T-helper 1 cell (primary cell): ENCODE measurements at places on chromosomes 6 and 20.

- no peak for DNase-seq
Observed at GRCh38 chr6:114581293-114581692, 238.5 kb upstream of the HS3ST5 start.

DNA sequence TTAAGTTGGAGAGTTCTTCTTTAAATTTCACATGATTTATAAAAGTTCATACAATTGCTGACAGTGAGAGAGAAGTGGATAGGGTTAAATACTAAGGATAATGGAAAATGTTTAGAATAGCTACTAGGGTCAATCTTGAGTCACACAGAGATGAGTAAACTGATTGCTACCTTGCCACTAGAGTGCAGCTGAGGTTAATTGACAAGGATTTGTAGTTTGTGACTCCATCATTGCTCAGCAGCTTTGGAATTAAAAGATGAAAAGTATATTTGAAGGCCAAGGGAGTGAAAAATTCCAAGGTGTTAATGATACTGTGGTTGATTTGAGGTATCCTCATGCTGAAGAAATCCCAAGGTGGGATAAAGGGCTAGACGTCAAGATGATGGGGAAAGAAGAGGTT lies 524.0 kb downstream of the UTRN start:
- DNase-seq: no peak

DNA sequence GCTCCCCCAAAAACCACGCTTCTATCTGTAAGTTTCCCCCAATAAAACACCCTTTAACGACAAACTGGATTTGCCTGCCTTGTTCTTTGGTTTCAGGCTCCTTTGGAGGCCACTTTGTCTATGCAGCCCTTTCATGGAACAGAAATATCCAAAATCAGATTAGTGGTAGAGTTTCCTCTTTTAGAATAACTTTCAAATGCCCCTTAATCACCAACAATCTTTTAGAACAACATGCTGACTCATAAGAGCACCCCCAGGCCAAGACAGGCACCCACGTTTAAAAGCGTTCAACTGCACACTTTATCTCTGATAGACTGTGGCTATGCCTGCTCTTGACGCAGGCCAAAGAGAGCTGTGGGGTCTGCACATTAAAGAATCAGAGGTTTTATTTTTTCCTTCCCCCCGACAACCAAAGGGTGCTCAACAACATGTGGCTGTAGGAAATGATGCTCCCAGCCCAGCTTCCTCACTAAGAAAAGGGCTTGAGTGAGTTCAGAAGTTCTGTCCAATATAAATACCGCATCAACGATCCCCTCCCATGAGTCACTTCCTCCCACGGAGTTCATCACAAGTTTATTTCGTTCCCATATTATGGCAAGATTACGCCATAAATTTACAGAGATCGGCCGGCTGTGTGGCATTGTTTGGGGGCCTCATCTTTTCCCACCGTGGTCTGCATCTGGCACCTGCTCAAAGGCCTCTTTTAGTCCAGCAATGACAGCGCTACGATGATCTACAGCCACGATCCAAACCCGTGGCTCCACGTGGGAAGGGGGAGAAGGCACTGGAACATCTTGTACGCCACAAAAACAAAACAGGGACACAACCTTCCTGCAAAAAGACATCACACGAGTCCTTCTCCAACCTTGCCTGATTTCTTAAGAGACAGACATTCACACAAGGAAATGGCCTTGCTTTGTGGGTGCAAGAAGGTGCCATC lies 88.8 kb upstream of the NFATC2 start:
- no peak for DNase-seq

DNA sequence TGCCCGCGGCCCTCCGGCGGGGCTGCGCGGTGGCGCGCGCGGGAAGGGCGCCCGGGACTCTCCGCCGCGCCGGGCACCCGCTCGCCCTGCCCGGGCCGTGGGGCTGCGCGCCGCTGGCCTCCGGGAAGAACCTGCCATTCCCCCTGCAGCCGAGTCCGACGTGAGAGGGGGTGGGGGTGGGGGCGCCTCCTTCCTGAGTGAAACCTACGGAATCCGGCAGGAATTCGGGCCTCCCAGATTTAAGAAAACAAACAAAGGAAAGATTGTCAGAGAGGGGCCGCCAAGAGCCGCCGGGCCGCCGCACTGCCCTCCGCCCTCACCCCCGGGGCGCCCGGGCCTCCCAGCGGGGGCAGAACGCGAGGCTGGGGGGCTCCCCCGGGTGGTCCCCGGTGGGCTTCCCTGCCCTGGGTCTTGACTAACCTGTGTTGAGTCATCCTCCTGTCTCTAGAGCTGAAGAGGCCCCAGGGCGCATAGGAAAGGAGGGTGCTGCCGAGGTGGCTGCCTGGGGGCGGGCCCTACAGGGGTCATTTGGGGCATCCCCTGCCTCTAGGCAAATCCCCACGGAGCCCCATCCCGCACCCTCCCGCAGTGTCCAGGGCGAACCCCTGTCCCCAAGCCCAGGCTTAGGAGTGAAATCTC lies 42.2 kb upstream of the FOXP4 start:
- DNase-seq: no peak

GRCh38 chr6:104301951-104302350 lies 557.8 kb downstream of the HACE1 start:
- no peak for DNase-seq

DNA sequence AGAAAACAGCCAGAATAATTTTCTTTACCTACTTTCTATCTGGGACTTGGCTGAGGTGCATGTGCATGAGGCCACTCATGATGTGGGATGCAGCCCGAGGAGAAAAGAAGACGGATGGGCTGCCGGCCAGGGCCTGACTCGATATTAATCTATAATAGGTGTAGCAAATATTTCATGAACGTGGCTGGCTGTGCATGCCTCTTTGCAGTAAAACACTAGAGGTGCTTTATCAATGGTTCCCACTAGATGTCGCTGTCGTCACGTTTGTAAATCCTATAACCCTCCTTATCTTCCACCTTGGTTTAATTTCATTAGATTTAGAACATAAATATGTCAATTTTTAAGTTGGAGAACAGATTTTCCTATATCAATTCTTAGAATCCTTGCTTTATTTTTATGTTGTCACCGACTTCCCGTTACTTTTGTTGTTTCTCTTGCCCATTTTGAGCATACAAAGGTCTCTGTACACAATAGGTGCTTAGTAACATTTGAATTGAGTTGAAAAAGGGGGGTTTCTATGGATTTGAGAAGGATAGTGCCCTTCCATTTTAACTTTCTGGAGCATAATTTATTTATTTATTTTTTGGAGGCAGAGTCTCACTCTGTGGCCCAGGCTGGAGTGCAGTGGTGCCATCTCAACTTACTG lies 19.6 kb upstream of the FERMT1 start:
- DNase-seq: no peak

DNA sequence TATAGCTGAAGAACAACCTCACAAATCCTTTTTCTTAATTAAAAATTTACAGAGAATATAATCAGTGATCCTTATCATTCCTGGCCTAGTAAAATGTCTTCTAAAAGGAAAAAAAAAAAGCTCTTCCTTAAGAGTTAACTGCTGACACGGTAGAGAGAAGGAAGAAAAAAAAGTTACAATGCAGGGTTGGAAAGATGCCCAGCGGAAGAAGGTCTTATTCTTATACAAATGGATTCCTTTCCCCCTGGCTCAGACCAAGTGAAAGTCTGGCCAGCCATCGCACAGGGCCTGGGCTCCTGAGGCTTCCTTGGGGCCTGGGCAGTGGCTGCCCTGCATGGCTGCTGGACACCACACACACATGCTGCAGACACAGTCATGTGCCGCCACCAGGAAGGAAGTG lies 688.6 kb downstream of the TENT5A start:
- DNase-seq: no peak

DNA sequence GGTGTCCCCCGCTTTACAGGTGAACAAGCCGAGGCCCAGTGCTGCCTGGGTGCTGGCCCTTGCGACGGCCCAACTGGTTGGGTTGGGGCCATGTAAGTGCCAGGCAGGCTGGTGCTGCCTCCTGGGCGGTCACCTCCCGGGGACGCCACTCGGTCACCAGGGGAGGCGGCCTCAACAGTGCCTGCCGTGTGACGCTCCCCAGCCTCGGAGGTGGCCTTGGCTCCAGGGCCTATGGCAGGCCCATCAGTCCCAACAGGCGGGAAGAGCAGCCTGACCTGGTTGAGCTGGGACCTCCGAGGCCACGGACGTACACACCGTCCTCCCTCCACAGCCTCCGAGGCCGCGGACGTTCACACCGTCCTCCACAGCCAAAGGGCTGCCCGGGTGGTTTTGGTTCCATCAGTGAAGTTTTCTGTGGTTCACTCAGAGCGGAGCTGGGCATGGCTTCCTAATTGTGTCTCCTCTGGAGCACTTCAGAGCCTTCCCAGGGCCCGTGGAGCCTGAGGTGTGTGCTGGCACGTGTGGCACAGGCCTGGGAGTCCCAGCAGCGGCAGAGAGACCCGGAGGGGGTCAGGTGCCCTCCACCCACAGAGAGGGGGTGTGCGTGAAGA lies 19.3 kb upstream of the SLCO4A1 start:
- DNase-seq: no peak

GRCh38 chr6:133704371-133704770 lies 184.5 kb upstream of the TCF21 start:
- no peak for DNase-seq

DNA sequence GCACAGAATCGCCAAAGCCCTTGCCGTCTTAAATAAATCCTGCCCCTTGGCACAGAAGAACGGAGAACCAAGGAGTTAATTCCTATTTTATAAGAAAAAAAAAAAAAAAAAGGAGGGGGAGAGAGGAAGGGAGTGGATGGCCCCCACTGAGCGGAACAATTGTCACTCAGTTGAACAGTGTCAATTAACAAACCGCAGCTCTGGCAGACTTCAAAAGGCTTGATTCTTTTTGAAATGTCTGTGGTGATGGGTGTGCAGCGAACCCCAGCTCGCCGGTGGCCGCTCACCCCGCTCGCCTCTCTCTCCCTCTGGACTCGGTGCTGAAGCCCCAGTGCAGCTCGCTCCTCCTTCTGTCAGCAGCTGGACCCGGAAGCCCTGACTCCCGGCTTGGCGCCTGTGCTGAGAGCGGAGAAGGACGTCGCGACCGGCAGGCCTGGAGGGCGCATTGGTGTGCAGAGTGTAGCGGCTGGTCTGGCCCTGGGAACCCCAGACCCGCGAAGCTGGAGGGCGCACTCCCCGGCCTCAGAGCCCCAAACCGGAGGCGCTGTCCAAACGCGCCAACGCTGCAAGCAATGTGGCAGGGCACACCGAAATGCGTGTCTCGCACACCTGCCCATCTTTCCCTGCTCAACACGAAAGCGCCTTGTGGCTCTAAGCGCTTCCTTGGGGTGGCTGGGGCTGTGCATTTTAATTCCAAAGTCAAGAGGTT lies 3.4 kb downstream of the LINC00237 start:
- DNase-seq: no peak

GRCh38 chr20:60007464-60007863 lies 49.2 kb downstream of the CDH26 start:
- no peak for DNase-seq

DNA sequence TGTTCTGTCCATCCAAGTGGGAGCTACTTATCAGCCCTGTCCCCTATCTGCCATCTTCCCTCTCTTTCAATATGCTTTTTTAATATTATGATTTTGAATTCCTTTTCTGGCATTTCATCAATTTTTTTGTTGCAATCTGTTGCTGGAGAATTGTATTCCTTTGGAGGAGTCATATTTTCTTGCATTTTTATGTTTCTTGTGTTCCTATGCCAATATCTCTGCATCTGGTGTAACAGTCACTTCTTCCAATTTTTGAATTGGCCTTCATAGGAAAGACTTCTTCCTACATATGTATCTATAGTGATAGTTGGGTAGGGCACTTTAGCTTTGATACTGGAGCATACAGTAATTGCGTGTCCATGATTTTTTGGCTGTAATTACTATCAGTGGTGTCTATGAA lies 70.1 kb downstream of the ZC2HC1B start:
- DNase-seq: no peak

- DNase-seq: no peak
Observed at GRCh38 chr6:135568379-135568778, 70.8 kb upstream of the AHI1 start.

- no peak for DNase-seq
Observed at GRCh38 chr20:39810309-39810708, 848.2 kb downstream of the DHX35 start.

DNA sequence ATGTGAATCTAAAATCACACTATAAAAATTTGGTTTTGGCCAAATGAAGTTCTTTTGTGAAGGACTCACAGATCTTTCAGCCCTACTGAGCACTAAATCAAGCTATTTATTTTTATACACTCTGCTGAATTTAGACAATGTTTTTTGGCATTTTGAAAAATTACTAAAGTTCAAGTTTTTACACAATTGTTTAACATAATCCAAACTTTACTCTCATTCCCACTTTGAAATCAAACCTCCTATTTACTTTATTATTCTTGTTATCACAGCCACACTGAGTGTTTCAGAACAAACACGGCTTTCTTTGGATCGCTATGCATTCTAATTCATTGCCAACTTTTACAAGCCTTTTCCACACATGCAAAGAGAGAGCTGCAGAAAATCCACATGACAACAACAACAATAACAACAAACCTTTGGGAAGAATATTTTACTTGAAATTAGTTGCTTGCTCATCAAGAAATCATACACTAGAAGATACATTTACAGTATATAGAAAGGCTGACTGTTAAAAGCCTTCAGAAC lies 49.1 kb upstream of the TMEM30A start:
- DNase-seq: no peak

- no peak for DNase-seq
Observed at GRCh38 chr6:35183935-35184334, 29.8 kb upstream of the SCUBE3 start.

DNA sequence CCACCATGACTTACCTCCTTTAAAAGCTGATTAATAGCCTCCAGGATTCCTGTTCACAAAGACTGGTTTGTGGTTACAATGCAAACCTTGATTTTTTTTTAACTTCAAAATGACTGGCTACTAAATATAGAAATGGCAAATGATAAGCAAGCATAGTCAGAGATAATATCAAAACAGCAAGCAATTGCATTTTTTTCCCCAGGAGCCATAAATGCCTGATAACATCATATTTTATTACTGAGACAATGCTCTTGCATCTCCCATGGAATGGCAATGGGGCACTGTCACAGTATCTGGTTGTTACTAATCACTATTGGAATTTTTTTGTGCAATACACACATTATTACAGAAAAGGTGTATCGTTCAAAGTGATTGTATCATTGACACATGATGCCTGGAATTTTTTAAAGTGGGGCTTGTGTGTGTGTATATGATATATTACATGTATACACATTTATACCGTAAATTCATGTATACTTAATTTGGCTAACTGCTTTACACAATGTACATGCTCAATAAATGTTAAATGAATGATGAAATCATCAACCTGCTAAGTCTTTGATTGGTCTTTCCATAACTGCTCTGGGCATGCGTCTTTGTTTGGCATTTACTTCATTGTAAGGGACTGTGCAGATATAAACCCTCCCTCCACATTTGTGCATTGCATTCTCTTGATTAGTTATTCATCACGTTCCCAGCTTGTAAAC lies 980 bp upstream of the SALL4 start:
- DNase-seq: no peak

DNA sequence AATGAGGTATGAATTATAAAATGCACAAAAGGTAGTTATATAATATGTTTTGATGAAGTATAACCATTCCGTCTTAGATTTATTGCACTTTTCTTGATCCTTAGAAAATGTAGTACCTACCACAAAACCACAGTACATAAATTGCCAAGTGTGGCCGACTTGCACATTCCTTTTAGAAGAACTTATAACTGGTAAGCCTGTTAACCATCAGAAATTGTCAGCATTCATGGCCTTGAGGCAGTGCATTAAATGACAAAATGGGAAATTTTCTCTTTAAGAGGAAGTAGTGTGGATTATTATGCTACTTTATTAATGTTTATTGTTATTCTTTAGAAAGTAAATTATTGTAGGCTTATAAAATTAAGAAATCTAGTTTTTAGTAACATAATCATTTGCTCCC lies 29.6 kb downstream of the TAB2 start:
- DNase-seq: no peak
